ENCODE measurements at places on chromosomes 1 and 21. TPM values are rescaled to one million over a fixed set of nuclear protein-coding genes. Genes with fewer than 3 reads are reported as not detected.

The SLC9C2 gene
- total RNA-seq, result not detected

The LRRC3 gene
- total RNA-seq, result 1.3 TPM

The FAM72A gene
- total RNA-seq, result 2.3 TPM

The FALEC gene
- total RNA-seq, result not detected

The RXFP4 gene
- not detected for total RNA-seq

The NMNAT2 gene
- 3.3 TPM for total RNA-seq

The WNT2B gene
- 9.5 TPM for total RNA-seq

The CFHR2 gene
- total RNA-seq, result not detected

The TFAP2E gene
- 0.32 TPM for total RNA-seq

The PROK1 gene
- 0.12 TPM for total RNA-seq

The TMEM269 gene
- under 0.01 TPM for total RNA-seq

The KCNN3 gene
- total RNA-seq, result not detected
